Stimulated activated naive CD8-positive, alpha-beta T cell treated with anti-CD3 and anti-CD28 coated beads, Interleukin-15, Interleukin-2, amounts not matched to agents 100 U/mL and 50 U/mL, for 24 hours (primary cell): ENCODE measurements at places on chromosomes 7 and 10.

DNA sequence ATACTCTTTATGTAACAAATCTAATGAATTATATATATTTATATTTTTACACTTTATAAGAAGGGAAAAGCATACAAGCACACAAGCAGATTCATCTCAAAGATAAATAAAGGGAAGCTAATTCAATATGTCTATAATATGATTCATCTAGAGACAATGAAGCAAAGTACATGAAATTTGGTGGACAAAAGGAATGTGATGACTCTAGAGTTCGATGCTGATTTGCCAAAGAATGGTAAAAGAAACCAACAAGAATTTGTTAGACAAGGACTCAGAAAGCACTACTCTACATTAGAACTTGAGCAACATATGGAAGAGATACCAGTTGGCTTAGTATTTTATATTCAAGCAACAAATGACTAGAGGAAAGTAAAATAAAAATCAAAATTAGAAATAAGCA is 536.5 kb upstream of the TEX47 start:
- no peak for DNase-seq

GRCh38 chr7:151440799-151441445 is 981 bp upstream of the CRYGN start:
- DNase-seq: no peak

- DNase-seq: no peak
Observed at GRCh38 chr10:27341001-27341400, 100.4 kb upstream of the ACBD5 start.

DNA sequence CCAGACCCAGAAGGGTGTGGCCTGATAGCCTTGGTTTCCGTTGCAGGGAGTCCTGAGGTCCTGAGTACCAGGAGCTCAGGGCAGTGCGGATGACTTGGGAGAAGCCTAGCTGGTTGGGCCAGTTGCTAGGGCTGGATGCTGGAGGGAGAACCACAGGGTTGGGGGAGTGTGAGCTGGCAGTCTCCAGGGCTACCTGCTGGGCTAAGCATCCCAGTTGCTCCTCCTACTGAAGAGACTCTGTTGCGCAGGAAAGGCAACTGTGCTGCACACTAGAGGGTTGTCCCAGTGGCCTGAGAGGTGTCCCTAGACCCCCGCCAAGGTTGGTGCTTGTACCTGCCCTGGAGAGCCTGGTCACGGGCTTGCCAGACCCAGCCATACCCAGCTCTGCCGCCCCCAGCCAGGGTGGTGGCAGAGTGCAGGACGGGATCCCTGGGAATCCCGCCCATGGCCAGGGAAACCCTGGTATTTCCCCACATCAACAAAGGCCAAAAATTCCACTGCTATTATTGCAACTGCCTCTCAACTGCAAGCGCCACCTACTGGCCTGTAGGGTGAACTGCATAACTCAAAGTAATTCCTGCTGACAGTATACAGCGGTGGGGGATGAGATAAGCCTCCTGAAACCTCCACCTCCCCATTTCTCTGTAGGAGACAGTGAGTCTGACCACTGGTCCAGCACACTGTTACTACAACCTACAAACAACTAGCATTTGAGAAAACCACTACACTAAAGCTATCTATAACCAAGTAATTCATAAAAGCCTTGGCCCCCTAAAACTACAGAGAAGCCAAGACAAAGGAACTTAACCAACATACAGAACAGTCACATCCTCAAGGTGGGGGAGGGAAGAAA is 67.6 kb upstream of the DDC start:
- DNase-seq: peak; percentile 63

- no peak for DNase-seq
Observed at GRCh38 chr7:81684514-81685269, 85.2 kb downstream of the HGF start.

- DNase-seq: no peak
Observed at GRCh38 chr7:72114129-72114528, 298.0 kb downstream of the CALN1 start.

- no peak for DNase-seq
Observed at GRCh38 chr10:43352951-43353350, 18.5 kb upstream of the FXYD4 start.

GRCh38 chr7:45414226-45414625 is 159.9 kb upstream of the ADCY1 start:
- DNase-seq: no peak

- no peak for DNase-seq
Observed at GRCh38 chr10:128042131-128042610, 84.1 kb downstream of the MKI67 start.

- DNase-seq: no peak
Observed at GRCh38 chr10:6218692-6219493, 16.2 kb downstream of the PFKFB3 start.

DNA sequence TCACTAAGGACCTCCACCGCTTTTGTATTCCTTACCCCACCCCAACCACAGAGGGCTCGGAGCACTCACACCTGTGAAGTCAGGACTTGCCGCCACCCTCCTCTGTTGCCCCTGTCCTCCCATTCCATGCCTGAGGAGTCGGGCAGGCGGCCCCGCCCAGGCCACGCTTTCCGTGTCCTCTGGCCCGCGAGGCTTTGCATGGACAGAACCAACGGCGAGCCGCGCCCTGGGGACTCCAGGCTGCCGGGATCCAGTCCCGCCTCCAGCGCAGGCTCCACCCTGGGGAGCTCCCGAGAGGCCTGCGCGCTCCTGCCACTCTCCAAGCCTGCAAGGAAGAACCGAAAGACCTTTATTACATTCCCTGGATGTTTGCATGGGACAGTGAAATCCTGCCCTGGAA is 366.4 kb upstream of the POM121L12 start:
- DNase-seq: no peak

- no peak for DNase-seq
Observed at GRCh38 chr7:151425670-151426440, 14.1 kb downstream of the CRYGN start.

- no peak for DNase-seq
Observed at GRCh38 chr10:125082881-125083575, 77.3 kb downstream of the CTBP2 start.

- no peak for DNase-seq
Observed at GRCh38 chr10:84335516-84335915, 7.1 kb downstream of the CCSER2 start.

DNA sequence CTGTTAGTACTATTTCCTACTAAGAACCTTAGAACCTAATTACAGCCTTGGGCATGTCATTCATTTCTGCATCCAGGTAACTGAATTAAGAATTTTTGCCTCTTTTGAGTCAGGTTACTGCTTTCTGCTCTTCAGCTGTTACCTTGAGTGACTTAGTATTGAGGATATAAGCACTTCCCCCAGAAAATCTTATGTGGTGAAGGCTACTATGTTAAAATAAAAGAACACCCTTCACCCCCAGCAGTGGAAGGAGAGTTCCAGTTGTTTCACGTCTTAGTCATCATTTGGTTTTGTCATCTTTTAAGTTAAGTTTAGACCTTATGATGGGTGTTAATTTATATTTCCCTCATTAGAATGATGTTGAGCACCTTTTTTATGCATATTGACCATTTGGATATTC is 82.8 kb downstream of the GLCCI1 start:
- DNase-seq: no peak

DNA sequence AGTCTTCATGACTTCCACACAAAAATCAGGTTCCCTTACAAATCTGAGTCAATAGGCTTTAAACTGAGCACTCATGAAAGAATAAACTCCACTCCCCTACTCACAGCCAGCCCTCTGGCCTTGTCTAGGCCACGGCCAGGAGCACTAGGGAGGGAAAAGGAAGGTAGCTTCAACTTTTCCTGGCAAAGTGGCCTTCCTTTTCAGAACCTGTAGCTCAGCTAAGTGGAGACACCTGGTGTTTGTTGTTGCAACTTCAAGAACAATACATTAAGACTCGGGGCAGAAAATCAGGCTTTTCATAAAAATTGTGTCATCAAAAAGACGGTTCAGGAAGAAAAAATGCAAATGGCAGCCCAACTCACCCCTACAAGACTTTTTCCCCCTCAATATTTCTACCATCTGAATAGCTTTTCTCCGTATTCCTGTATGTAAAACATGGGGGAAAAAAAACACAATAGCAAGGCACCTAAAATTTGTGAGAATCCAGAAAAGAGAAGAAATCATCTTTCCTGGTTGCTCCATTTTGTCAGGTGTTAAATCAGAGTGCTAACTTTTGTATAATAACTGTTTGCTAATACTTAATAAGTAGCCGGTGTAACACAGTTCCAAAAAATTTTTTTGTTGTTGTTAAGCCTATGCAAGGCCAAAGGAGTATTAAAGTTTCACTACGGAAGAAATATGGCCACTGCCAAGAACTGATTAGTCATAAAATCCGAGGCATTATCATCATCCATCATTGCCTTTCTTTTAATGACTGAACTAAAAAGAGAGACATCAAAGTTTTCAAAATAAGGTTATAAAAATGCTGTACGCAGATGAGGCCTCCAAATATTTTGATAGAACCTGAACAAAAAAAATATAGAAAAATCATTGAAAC is 66.2 kb upstream of the ARID5B start:
- no peak for DNase-seq

DNA sequence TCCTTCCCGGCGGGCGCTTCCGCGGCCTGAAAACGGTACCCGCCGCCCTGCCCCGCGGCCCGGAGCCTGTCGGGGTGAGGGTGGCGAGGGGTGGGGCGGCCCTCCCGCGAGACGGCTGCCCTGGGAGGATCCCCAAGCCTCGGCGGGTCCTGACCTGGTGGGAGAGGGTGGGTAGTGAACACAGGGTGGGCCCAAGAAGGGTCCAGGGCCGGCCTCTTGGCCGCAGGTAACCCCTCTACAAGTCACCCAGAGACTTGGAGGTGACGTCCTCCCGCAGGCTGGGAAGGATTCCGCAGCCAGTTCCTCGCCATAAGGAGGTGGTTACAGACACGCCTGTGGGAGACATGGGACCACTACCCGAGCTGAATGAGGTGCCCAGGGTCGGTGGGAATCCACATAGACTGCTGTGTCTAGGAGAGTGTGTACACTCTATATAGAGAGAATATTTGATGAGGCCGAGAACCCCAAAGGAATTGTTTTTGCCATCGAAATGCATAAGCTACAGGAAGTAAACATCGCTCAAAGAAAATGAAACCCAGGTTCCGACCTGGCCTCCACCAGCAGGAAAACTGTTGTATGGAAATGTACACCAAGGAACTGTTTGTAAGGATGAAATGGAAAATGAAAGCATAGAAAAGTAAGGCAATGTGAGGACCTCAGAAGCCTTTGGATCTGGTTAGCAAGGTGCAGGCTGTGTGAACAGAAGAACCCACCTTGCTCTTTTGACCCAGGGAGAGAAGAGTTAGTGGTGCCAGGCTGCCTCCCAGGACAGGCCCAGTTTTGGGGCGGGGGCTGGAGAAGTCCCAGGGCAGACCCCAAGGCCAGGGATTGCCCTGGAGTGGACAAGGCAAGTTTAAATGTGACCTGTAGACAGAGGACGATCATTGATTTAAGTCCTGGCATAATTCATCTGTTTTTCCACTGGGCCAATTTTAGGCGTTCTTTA is 659 bp downstream of the OPTN start:
- peak; percentile 39 for DNase-seq

DNA sequence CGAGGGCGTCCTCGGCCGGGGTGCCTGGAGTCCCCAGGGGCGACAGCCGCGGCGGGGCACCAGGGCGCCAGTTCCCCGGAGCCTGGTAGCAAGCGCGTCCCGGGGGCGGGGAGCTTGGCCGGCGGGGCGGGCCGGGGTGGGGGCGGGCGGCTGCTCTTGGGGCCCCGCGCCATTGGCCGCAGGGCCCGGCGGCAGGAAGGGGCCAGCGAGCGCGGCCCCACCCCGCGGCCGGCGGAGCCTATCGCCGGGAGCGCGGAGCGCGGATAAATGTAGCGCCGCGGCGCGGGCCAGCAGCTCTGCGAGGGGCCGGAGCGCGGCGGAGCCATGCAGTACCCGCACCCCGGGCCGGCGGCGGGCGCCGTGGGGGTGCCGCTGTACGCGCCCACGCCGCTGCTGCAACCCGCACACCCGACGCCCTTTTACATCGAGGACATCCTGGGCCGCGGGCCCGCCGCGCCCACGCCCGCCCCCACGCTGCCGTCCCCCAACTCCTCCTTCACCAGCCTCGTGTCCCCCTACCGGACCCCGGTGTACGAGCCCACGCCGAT is at the start of gene HHEX:
HHEX (plus strand) TSS at position 293 of the 548 bp plus-strand sequence; CDS start at position 325, 32 bp downstream.
- peak; percentile 66 for DNase-seq

- DNase-seq: no peak
Observed at GRCh38 chr10:79490400-79491142, 21.8 kb upstream of the EIF5AL1 start.

DNA sequence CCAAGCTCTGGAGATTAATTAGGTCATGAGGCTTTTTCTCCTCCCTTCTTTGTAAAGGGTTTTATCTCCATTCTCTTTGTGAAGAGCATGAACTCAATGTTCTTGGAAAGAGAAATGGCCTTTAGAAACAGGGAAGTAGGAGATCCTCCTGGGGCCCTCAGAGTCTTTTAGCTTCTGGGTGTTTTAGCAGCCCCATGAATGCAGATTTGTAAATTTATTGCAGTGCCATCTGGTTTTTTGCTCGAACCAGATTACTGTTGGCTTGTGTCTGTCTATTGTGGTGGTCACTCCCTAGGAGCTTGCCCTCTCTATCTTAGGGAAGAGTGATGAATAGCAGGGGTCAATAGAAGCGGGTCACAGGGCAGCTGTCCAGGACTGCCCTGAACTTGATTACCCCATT is 110.6 kb downstream of the BTRC start:
- no peak for DNase-seq

DNA sequence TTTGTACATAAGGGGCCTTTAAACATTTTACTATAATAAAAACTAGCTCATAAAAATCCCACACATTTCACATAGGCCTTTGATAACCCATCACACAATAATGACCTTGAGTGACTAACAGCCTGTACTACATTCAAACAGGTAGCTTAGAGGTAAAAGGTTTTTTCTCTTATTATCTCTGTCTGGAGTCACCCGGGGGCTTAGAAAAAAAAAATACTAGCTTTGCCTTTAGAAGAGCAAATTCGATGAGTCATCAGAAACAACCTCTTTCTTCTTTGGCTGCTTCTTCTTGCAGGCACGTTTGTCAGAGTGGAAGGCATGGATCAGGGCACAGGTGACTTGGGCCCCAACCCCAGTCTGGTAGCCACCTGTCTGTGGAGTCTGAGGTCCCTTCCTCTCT is 43.4 kb upstream of the ADO start:
- DNase-seq: no peak

- no peak for DNase-seq
Observed at GRCh38 chr10:12614177-12614995, 265.0 kb downstream of the CAMK1D start.

GRCh38 chr10:132538031-132538789 is 623 bp downstream of the INPP5A start:
- DNase-seq: peak; percentile 26

DNA sequence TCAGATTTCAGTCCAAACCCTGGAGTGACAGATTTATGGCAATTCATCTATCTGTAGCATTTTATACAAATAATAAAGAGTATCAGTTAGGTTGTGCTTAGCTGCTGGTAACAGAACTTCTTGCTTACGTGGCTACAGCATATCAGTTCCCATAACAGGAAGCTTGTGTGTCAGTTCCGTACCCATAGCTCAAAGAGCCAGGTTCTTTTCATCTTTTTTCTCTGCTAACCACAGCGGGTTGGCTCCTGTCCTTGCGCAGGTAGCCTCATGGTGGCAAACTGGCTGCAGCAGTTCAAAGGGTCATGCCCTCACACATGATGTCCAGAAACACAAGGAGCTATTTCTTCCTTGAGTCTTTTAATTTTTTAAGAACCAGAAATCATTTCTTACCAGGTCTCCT is 1041.8 kb downstream of the GATA3 start:
- peak; percentile 33 for DNase-seq

GRCh38 chr10:78980354-78980753 is 88.4 kb upstream of the ZMIZ1 start:
- no peak for DNase-seq
